MM.1S (cell line): ENCODE measurements at places on chromosomes 16 and 17.

DNA sequence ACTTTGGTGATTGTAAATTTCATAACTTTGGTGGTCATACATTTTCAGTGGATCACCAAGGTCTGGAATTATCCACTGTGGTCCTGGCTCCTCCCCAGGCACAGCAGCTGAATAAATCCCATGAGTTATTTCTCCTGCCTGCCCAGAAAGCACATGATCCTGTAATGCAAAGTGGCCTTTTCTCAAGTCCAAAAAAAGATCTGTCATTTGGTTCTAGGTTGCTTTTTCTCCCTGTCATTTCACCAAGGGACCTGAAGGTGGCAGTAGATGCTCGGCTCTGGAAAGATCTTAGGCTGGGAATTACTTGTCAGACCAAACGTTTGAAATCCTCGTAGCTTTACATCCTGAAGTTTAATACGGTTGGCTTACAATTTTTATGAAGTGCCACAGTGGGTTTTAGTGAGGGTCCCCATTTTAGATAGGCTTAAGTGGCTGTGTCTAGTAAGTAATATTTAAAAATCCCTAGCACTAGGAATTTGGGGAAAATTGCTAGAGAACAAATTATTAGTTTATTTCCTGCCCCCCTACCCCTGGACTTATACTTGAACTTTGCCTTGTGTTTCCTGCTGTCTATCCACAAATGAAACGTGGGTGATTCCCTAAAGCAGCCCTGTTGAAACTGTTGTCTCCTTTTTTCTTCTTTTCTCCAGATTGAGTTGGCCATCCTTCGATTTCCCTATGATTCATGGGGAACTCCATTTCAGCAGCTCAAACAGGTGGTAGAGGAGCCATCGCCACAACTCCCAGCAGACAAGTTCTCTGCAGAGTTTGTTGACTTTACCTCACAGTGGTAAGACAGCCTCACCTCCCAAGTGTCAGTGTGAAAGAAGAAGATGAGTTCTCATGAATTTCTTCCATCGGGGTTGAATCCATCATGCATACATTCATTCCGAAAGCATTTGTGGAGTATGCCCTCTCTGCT is 111.7 kb downstream of the MAP2K6 start:
- DNase-seq: peak; percentile 54

GRCh38 chr16:79407461-79408135 is 192.9 kb downstream of the MAF start:
- no peak for DNase-seq

GRCh38 chr17:29640981-29641642 is 18.4 kb upstream of the CORO6 start:
- no peak for DNase-seq

- DNase-seq: no peak
These were observed 197.1 kb downstream of the SHISA9 start for GRCh38 chr16:13098536-13098935.

DNA sequence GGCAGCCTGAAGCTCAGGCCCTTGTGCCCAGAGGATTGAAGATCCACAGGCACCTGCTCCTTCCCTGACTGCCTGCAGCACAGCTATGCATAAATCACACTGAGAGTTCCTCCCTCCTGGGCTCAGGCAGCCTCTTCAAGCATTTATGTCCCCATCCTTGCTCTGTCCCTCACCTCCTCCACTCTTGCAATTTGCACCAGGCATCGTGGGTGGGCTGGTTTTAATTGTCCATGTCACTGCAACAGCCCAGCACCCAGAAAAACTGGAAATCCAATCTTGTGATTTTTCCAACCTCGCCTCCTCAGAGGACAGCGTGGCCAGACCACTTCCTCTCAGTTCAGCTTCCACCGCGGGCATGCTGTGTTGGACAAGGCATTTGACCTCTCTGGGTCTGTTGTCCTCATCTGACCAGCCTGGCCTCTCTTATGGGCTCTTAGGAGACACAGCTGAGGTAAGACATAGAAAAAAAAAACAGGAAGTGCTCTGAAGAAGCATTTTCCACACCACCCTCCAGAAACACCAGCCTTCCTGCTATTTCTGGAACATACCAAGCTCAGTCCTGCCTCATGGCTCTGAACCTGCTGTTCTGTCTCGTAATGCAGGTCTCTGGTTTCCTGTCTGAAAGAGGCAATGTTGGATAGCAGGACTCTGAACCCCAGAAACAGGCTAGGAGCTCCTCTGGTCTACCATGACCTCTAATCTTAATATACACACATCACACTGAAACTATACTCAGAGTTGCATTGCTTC is 8.3 kb downstream of the TMEM114 start:
- peak; percentile 68 for DNase-seq

DNA sequence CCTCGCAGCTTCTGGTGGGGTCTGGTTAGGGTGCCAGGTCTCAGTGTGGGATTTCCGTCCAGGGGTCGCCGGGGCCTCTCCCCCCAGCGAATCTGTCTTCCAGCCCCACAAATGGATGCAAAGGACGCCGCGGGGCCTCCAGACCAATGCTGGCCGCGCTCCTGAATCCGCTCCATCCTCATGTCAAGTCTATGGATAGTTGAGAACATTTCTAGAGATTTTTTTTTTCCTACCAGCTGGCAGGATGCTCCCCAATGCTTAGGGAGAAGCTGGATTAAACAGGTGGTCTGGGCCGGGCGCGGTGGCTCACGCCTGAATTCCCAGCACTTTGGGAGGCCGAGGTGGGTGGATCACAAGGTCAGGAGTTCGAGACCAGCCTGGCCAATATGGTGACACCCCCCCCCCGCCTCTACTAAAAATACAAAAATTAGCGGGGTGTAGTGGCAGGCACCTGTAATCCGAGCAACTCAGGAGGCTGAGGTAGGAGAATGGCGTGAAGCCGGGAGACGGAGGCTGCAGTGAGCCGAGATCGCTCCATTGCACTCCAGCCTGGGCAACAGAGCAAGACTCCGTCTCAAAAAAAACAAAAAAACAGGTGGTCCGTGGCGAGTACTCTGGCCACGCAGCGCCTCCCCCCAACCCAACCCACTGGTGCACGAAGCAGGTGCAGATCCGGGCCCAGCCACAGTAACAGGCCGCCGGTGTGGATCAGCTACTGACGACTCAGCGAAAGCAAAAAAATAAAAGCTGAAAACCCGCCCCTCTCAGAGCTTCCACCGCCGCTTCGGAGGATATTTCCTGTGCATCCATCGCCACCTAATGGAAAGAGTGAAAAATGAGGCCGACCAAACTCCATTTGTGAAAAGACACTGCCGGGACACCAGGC is 1.1 kb upstream of the NXN start:
- DNase-seq: peak; percentile 94

GRCh38 chr17:47830396-47831002 is 842 bp downstream of the MRPL10 start:
- DNase-seq: no peak

DNA sequence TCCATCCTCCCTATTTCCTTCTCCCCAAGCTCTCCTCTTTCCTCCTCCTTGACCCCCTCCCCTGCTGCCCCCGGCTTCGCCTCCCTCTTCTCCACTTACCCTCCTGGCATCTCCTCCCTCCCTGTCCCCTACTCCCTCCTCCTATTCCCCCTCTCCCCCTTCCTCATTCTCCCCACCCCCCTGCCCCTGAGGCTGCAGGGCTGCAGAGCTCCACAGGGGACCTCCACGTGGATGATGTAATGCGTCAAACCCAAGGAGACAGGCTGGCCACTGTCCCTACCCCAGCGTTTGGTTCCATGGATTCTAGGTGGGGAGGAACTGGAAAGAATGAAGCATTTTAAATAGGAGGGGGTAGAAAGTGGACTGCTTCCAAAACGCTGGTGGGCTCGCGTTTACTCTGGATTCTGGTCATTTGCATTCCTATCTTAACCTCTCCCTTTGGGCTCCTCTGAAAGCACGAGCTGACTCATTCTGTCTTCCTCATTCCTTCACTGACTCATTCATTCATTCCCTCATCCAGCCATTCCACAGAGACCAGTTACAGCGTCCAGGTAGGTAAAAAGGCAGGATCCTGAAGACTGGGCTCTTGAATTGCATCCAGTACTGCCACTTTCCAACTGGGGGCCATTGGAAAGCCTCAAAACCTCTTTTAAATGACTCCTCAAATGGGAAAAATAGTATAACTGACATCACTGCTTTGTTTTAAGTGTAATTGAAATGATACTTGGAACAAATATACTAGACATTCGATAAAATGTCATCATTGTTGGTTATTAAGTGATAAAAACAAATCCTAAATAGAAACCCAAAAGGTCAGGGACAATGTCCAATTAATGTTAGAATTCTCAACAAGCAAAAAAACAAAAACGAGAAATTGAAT is 943 bp upstream of the COTL1 start:
- DNase-seq: no peak

GRCh38 chr17:45406107-45406506 is 26.6 kb downstream of the ARHGAP27 start:
- no peak for DNase-seq

DNA sequence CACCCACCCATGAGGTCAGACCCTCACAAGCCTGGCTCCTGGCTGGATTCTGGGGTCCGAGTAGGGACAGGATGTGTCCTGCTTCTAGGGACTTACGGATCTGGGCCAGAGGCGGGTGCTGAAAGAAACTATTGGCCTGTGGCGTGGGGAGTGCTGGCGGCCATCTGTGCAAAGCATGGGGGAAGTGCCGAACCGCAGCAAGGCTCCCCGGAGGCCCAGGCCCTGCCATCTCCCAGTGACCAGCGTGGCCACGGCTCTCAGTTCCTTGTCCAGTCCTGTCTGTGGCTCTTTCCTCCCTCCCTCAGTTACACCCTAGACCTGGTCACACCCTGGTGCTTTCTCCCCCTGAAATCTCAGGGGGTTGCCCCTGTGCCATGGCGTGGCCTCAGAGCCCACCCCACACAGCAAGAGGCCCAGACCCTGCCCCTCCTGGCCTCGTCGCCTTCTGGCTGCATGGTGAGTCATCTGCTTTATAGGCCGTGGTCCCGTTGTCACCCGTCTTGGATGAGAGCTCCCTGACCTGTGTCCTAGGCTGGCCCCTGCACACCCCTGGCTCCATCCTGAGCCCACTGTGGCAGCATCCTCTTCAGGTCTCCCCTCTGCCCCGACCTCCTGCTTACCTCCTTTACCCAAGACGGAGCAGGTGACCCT is 54.5 kb downstream of the PRMT7 start:
- DNase-seq: no peak

- DNase-seq: no peak
These were observed at the start of gene USP43 for GRCh38 chr17:9644910-9645751. Gene USP43, plus strand, starts transcription at chr17:9645517. Its CDS starts 116 bp downstream, at chr17:9645633.

DNA sequence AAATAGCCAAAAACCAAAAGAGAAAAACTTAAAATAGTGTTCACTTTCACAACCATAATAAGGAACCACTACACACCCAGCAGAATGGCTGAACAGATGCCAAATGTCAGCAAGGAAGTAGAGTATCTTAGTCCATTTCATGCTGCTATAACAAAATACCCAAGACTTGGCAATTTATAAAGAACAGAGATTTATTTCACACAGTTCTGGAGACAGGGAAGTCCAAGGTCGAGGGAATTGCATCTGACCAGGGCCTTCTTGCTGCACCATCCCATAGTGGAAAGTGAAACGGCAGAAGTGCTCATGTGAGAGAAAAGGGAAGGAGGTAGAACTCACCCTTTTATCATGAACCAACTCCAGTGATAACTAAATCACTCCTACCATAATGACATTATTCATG is 33.8 kb upstream of the CCL22 start:
- no peak for DNase-seq

DNA sequence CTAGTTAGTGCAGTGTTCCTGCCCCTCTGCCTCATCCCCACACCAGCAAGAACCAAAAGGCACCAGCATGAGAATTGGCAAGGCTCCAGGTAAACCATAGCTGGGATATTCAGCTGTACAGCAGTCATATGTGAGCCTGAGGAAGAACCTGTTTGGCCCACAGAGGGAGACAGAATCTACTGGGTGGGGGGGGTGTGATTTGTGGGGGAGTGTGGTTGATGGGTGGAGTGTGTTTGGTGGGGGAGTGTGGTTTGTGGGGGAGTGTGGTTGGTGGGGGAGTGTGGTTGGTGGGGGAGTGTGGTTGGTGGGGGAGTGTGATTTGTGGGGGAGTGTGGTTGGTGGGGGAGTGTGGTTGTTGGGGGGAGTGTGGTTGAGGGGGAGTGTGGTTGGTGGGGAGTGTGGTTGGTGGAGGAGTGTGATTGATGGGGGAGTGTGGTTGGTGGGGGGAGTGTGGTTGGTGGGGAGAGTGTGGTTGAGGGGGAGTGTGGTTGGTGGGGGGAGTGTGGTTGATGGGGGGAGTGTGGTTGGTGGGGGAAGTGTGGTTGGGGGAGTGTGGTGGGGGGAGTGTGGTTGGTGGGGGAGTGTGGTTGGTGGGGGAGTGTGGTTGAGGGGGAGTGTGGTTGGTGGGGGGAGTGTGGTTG is 19.5 kb downstream of the MINK1 start:
- DNase-seq: no peak

DNA sequence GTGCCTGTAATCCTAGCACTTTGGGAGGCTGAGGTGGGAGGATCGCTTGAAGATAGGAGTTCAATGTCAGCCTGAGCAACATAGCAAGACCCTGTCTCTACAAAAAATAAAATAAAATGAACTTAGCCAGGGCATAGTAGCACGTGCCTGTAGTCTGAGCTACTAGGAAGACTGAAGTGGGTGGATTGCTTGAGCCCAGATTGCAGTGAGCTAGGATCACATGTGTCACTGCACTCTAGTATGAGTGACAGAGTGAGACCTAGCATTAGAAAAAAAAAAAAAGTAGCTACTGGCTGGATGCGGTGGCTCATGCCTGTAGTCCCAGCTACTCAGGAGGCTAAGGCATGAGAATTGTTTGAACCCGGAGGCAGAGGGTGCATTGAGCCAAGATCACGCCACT is 6.0 kb downstream of the ADAP2 start:
- no peak for DNase-seq

GRCh38 chr16:73143576-73144422 is 95.9 kb upstream of the ZFHX3 start:
- DNase-seq: no peak

DNA sequence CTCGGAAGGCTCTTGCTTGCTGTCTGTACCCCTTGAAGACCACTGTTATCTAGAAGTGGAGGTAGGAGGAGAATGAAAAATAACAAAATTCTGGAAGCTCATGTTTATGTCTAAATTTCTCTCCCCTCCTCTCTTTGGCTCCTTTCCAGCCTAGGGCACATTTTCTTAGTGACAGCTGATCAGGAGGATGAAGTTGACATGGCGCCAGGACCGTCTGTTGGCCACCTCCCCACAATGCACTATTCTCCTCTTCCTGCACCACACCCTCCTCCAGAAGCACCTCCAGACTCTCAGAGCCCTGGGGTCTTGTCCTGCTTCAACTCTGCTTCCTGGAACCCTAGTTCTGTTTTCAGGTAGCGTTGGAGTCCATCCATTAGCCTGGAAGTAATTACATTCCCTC is 25.5 kb upstream of the SSTR2 start:
- no peak for DNase-seq

GRCh38 chr16:68889508-68890150 is 46.3 kb downstream of the TANGO6 start:
- DNase-seq: no peak

GRCh38 chr17:53227514-53227913 is 595.2 kb upstream of the KIF2B start:
- no peak for DNase-seq

GRCh38 chr16:48001324-48001895 is 154.4 kb downstream of the ABCC12 start:
- DNase-seq: no peak

GRCh38 chr17:81097134-81097942 is 62.4 kb downstream of the BAIAP2 start:
- DNase-seq: no peak

- DNase-seq: no peak
These were observed 702.6 kb upstream of the CDH8 start for GRCh38 chr16:62738666-62739460.
